ENCODE measurements at places on chromosomes 16 and 17.

- H3K36me3 ChIP-seq, result peaks cover 35% of the 10 kb centered on the region
- H3K4me3 ChIP-seq, result no peak overlapping the region
- H3K4me1 ChIP-seq, result peaks cover 29% of the 10 kb centered on the region
- no peak for DNase-seq
Observed at GRCh38 chr17:81582341-81582740, 30.2 kb upstream of the FAAP100 start.

- H3K36me3 ChIP-seq, result no peaks in the 10 kb centered on the region
- H3K27me3 ChIP-seq, result peaks cover 30% of the 10 kb centered on the region
- no peak overlapping the region for H3K27ac ChIP-seq
- no peak overlapping the region for H3K4me3 ChIP-seq
- DNase-seq, result no peak
Observed at GRCh38 chr17:13544292-13544691, 57.4 kb downstream of the HS3ST3A1 start.

DNA sequence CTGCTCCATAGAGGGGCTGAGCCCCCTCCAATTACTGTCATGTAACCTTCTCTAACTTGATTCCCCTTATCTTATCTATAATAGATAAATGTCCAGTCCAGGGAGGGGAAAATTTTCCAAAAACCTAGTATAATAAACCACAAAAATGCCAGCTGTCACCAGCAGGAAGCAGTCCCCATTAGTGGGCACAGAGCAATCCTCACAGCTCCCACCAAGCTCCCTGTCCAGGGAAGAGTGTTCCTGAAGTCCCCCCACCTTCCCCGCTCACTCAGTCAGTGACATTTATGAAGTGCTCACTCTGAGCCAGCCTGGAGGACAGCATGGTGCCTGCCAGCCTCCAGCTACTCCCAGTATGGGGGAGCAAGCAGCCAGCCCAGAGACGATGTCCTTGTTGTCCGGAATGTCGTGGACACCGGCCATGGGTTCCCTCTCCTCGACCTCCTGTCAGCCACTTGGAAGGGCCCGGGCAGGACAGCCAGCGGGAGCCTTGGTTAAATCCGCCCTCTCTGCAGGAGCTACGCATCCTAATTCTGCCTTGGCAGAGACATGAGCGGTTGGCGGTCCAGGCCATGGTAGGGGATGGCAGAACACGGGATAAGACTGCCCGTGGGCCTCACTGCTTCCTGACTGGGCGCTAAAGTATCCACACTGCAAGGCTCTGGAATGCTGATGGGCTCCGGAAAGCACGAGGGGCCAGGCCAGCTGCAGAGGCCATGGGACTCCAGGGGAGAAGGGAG, 102.0 kb upstream of the CDH5 start:
- H3K4me3 ChIP-seq, result no peak overlapping the region
- peaks cover 1% of the 10 kb centered on the region for H3K36me3 ChIP-seq
- DNase-seq, result no peak
- H3K27me3 ChIP-seq, result peaks cover 53% of the 10 kb centered on the region

DNA sequence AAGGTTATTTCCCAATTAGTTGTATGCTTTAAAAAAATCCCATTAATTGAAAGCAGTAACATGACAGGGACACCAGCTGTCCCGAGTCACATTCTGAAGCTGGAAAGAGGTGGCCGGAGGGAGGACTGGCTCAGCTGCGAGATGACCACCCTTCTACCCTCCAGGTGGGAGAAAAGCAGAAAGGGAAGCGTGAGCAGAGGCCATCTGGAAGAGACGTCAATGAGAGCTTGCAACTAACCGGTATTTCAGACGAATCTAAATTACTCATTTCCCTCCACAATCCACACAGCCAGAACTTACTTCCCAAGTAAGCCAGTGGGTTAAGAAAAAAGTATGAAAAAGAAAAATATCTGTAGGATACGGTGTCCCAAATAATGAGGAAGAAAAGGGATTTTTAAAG, 28.5 kb upstream of the SLC38A8 start:
- no peaks in the 10 kb centered on the region for H3K27me3 ChIP-seq
- H3K36me3 ChIP-seq, result peaks cover 71% of the 10 kb centered on the region
- no peaks in the 10 kb centered on the region for H3K4me1 ChIP-seq
- H3K27ac ChIP-seq, result no peak overlapping the region

Data from central memory CD8-positive, alpha-beta T cell (primary cell).